ENCODE measurements at places on chromosomes 1 and 21.

GRCh38 chr1:51843948-51844347 lies 34.6 kb downstream of the NRDC start:
- no peak for DNase-seq

GRCh38 chr1:116868385-116868784 lies 41.3 kb upstream of the PTGFRN start:
- no peak for DNase-seq

- DNase-seq: no peak
Observed at GRCh38 chr1:245926888-245927287, 580.2 kb downstream of the SMYD3 start.

GRCh38 chr1:220067269-220068204 lies 21.2 kb upstream of the EPRS1 start:
- no peak for DNase-seq

DNA sequence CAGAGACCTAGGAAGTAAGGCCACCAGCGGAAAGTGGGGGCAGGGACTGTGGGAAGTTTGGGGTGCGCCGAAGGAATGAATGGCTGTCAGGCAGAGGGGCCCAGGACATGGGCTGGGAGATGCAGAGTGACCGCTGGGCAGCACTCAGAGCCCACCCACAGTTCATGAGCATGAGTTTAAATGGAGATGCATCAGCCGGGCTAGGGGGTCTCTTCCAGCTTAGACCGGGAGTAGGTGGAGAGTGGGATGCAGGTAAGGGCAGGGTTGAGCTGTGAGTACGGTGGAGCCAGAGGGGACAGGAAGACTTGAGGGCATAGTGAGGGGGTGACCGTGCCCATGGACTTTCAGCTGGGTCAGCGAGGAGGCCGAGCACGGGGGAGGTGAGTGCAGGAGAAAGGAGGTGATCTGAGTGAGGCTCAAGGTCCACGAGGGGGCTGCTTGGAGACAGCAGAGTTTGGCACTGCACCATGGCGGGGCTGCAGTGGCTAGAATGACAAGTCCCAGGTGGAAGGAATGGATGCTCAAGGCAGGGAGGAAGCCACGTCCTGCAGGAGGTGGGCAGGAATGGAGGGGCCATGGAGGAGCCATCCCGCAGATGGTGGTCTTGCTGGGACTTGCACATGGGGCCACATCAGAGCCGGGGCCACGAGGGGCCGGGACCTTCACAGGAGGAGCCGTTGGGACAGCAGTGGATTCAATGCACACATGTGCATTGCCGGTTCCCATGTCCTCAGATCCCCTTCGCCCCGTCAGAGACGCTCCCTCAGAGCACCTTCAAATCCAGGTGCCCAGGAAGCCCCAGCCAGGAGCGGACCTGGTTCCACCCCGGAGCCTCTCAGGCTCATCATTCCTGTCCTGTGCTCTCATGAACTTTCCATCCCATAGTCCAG lies 34.9 kb downstream of the UBASH3A start:
- no peak for DNase-seq

GRCh38 chr1:227887697-227888403 lies 59.9 kb downstream of the WNT9A start:
- no peak for DNase-seq

- no peak for DNase-seq
Observed at GRCh38 chr1:78676347-78676982, 26.8 kb downstream of the IFI44 start.

GRCh38 chr1:68321084-68321685 lies 88.9 kb upstream of the WLS start:
- DNase-seq: no peak

GRCh38 chr1:229058729-229059128 lies 212.2 kb upstream of the RAB4A start:
- DNase-seq: no peak

- no peak for DNase-seq
Observed at GRCh38 chr1:236009191-236009590, 55.7 kb downstream of the NID1 start.

DNA sequence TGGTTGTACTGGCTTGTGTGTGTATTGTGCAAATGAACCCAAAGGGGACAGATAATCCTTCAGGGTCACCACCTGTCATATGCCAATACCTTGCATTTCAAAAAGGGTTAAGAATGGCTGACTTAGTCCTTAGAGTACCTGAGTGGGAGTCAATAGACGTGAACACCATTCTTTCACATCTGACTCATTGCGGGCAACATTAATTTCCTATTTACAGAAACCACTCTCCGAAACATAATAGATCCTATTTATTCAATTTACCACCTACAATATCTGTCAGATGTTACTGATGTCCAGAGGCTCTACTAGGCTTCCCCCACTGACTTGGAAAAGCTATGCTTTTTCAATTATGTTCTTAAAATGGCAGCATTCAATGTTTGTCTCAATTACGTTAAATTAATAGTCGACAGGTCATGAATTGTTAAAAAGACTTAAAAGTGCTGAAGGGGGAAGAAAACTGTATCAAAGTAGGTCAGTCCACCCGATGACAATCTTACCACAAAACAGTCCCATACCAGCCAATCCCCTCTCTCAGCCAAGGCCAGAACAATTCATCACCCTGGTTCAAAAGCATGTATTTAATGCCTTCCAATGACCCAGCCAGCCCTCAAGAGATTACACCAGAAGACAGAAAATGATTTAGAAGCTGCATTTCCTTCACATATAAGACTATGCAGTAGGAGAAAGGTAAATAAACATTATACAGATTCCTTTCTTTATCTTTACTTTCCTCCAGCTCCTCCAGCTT lies 48.6 kb upstream of the PLA2G2C start:
- no peak for DNase-seq

- DNase-seq: no peak
Observed at GRCh38 chr1:101130673-101131072, 105.1 kb upstream of the DPH5 start.

GRCh38 chr1:117271129-117271528 lies 60.4 kb upstream of the VTCN1 start:
- no peak for DNase-seq

GRCh38 chr1:27885621-27886352 lies 13.4 kb downstream of the THEMIS2 start:
- DNase-seq: no peak

GRCh38 chr1:3499611-3500010 lies 45.1 kb downstream of the ARHGEF16 start:
- no peak for DNase-seq

DNA sequence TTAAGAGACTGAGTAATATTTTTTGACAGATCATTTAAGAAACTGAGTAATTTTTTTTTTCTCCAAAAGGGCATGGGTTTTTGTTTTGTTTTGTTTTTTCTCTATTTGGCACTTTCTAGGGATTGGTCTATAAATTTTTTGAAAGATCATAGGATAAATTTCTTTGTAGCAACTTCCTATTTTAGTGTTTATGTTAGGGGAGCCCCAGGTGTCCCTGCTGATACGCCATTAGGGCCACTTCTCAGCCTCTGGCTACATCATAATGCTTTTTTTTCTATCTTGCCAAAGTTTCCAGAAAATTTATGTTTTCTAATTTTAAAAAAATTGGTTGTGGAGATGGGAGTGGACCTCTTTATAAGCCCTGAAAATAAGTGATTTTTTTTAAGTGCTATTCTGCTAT lies 2.6 kb downstream of the GABPA start:
- DNase-seq: no peak

DNA sequence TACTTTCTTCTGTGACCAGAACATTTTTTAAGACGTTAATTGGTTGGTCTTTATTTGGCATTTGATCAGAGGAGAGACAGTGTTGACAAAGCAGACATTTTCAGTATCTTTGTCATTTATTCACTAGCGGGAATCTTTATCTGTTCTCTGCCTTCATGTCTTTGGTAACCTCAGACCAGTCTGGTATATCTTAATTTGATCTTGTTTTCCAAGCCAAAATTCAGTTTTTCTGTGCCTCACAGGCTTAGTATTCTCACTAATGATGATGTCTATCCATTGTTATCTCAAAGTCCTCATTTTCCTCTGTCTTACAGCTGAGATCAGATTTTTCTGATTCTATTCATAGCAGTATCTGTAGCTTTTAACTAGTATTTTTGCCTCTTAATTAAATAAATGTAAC lies 158.7 kb downstream of the GPR52 start:
- DNase-seq: no peak

DNA sequence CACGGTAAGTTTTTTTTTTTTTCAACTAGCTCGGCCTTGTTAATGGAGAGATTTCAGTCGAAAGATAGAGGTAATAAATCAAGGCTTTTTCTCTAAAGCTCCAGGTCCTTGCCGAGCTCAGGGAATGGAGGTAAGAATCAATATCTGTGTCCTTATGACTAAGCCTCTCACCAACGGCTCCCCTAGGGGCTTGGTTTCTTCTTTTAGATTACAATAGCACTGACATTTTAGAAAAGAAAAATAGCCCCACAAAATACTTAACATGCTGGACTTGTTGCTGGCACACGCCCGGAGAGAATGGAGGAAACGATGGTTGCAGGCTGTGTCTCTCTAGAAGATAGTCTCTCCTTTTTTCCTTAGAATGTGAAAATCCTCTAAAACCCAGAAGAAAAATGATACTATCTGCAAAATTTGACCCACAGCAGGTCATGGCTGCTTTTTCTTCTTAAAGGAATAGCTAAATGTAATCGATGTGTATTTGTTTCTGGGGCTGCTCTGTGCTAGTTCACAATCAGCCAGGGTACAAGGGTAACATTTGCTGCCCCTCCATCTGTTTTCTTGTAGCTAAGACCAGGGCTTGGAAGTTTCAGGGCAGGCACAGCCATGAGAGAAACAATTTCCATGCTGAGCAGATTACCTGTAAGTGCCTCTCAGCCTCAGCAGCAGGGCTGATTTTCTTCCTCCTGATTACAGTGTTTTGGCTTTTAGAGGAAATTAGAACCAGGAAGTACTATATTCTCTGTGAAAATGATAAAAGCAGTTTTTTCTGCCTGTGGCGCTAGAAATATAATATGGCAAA lies 86.2 kb upstream of the GNG12 start:
- DNase-seq: no peak

DNA sequence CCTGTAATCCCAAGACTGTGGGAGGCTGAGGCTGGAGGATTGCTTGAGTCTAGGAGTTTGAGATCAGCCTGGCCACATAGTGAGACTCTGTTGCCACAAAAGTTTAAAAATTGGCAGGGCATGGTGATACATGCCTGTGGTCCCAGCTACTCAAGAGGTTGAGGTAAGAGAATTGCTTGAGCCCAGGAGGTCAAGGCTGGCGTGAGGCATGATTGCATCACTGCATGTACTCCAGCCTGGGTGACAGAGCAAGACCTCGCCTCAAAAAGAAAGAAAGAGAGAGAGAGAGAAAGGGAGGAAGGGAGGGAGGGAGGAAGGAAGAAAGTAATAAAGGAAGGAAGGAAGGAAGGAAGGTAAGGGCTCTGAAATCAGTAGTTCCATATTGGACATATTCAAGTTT lies 25.0 kb downstream of the GLUL start:
- no peak for DNase-seq

- no peak for DNase-seq
Observed at GRCh38 chr1:204821924-204822323, 48.7 kb upstream of the NFASC start.

- DNase-seq: no peak
Observed at GRCh38 chr1:76005765-76006164, 68.8 kb upstream of the ST6GALNAC3 start.

DNA sequence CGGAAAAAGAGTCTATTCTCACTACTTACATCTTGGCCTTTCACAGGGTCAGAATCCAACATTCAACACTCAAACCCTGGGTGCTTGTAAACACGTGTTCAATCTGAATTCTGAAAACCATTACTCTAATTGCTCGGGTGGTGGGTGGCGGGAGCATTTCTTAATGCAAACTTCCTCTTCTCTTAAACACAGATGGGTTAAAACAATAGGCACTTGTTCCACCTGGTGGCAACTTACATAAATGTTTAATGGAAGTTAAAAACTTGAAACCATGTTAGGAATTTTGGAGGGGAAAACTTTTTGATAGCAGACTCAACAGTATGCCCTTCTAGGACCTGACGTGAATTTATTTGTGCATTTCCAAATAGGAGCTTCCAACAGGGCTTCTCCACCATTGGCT lies 23.4 kb upstream of the TDRD10 start:
- DNase-seq: no peak

DNA sequence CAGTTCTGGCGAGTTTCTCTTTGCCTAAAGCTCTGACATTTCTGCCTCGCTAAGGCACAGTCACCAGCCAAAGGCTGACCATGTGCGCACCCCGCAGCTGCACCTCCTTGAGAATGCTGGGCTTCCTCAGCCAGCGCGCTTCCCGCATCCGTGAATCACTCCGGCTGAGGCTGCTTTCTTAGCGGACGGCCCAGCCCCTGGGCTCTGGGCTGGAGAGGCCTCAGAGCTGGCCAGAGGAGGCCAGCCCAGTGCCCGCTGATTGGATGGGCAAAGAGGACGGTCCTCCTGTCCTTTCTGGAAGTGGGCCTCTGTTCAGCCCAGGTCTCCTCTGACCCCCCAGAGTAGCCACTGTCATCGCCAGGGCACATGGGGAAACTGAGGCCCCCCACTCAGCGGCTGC lies 56.1 kb downstream of the PRDM16 start:
- DNase-seq: no peak

DNA sequence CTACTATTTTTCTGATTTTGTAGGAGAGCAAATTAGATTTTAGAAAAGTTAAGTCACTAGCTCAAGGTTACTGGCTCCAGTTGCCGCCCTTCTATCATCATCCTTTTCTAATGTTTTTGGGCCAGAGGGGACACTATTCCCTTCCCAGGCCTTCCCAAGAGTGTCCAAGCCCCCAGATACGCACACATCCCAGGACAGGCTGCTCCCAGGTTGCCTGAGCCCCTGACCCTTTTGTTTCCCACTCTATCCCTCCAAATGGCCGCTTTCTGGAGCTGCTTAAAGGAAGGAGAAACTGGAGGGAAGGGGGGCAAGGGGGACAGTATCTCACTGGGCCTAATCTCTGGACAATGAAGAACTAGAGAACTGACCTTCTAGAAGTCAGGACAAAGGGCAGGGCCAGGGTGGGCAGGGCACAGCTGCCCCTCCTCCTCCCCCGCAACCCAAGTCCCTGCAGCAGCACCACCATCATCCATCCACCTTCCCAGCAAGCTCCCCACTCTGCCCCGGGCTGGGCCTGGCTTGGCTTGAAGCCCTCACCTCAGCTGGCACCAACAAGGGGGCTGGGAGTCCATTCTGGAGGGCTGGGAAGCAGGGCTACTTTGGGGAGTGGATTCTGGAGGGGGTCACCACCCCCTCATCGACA lies 1.1 kb upstream of the MAP7D1 start:
- DNase-seq: no peak

DNA sequence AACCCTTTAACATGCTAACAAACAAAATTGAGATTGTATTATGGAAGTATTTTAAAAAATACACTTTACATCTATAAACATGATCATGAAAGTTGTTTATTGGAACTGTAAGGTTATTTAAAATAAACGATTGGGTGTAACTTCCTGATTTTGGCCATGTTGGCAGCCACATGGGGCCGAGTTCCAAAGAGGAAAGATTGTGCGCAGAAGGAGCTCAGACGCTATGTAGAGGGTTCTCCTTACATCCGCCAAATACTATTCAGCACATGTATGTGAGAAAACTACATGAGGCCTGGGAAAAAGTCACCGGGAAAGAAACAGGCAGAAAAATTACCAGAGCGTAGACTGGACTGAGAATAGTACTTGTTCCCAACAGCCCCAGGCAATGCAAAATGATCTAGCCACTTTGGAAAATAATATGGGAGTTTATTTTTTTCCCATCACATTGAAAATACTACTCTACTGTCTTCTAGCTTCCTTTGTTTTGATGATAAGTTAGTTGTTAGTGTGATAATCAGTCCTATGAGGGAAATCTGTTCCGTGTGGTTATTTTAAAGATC lies 35.7 kb upstream of the B3GALT2 start:
- DNase-seq: no peak

GRCh38 chr1:84078108-84078841 lies 65.8 kb upstream of the PRKACB start:
- no peak for DNase-seq
